ENCODE measurements at places on chromosomes 13 and 19. TPM values are rescaled to one million over a fixed set of nuclear protein-coding genes. Genes with fewer than 3 reads are reported as not detected.

MCEMP1 gene
- total RNA-seq, result not detected

C1QTNF9 gene
- total RNA-seq, result not detected

SLC25A41 gene
- total RNA-seq, result not detected

SNRNP70 gene
- 286 TPM for total RNA-seq

VRK3 gene
- total RNA-seq, result 31.0 TPM

ATP13A1 gene
- 705 TPM for total RNA-seq

PDX1 gene
- total RNA-seq, result not detected

GRCh38 chr19:53985863-53986262, 5.6 kb upstream of the CACNG6 start:
- H3K4me1 ChIP-seq, result no peaks in the 10 kb centered on the region
- DNase-seq, result no peak
- H3K36me3 ChIP-seq, result no peaks in the 10 kb centered on the region
- H3K4me3 ChIP-seq, result no peak overlapping the region
- H3K27me3 ChIP-seq, result peaks cover 18% of the 10 kb centered on the region

- H3K36me3 ChIP-seq, result no peaks in the 10 kb centered on the region
- H3K27me3 ChIP-seq, result no peaks in the 10 kb centered on the region
- H3K4me1 ChIP-seq, result no peaks in the 10 kb centered on the region
- H3K27ac ChIP-seq, result no peak overlapping the region
Measured at GRCh38 chr13:42494157-42494556, 79.8 kb upstream of the TNFSF11 start.

DNA sequence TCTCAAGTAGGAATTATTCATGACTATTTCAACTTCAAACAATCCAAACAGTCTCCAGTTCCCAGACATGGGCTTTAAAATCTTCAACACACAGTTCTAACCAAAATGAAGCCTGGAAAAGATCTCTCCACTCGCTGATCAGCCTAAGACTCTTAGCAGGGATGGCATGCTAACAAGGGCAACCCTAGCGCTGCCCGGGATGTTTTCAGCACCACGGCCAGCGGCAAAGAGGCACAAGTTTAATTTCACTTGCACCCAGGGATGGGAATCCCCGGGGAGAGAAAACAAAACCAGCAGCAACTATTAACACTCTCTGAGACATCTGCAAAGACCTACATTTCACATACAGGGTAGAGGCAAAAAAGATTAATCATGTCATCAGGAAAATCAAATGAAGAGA, 43.0 kb downstream of the CACNA1A start:
- H3K4me3 ChIP-seq, result no peak overlapping the region
- no peaks in the 10 kb centered on the region for H3K36me3 ChIP-seq
- no peak overlapping the region for H3K27ac ChIP-seq
- no peaks in the 10 kb centered on the region for H3K4me1 ChIP-seq
- peaks cover 3% of the 10 kb centered on the region for H3K27me3 ChIP-seq

GRCh38 chr19:36245210-36246005, 30.5 kb downstream of the ZNF146 start:
- H3K36me3 ChIP-seq, result no peaks in the 10 kb centered on the region
- no peak overlapping the region for H3K4me3 ChIP-seq
- no peak overlapping the region for H3K27ac ChIP-seq
- no peaks in the 10 kb centered on the region for H3K4me1 ChIP-seq
- no peak for DNase-seq

- H3K4me3 ChIP-seq, result no peak overlapping the region
- DNase-seq, result no peak
- no peak overlapping the region for H3K27ac ChIP-seq
- H3K4me1 ChIP-seq, result no peaks in the 10 kb centered on the region
Measured at GRCh38 chr19:21915411-21915810, 79.4 kb upstream of the ZNF43 start.

- no peaks in the 10 kb centered on the region for H3K27me3 ChIP-seq
- H3K36me3 ChIP-seq, result no peaks in the 10 kb centered on the region
- no peak for DNase-seq
Measured at GRCh38 chr13:32907211-32907610, 109.0 kb upstream of the KL start.

DNA sequence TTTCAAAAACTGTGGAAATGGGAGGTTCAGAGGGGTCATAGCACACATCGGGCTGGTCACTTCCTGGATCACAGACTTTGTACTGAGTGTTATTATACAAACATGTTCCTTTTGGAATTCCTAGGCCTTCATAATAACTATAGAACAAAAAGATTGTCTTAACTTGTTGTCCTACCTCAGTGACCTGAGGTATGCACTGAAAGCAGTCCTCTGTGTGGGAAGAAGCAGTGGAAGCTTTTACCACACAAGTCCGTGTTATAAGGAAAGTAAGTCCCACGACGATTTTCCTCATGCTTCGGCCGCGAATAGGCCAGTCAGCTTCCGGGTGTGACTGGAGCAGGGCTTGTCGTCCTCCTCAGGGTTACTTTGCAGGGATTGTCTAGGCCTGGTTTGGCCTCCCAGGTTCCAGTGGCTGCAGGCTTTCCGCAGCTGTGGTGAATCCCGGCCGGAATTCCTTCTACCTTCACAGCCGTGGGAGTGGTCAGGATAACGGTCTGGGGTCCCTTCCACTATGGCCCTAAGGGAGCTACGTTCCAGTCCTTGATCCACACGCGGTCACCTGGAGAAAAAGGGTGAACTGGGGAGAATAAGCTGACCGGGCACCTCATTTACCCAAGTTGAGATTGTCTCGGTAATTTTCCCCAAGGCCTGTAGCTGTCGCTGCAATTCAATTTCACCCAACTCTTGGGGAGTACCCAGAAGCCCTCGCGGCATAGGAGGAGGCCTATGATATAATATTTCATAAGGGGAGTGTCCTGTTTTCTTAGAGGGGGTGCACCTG, 16.0 kb downstream of the NAPSA start:
- no peak for DNase-seq

DNA sequence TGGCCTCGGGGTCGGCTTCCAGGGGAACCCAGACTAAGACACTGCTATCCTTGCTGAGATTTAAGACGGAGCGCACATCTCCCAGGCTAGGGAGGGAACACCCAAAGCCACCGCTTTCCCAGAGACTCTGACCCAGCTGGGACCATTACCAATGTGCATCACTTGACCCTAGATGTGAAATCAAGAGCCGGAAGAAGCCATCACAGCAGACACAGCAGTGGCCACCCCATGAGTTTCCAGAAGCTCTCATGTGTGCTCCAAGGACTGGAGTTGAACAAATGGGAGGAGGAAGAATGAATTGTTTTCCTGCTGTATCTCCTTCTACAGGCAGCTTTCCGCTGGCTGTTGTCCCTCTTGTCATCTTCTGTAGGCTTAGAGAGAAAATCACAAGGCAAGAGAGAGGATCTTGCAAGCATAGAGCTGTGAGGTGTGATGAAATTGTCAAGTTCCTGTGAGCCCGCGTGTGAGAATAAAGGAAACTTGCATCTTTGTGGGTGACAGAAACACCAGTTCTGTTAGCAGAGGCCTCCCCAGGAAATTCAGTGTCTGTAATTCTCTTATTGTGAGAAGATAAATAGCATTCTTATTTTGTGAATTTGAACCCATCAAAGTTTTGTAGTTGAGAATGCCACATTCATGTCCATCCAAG, 711.8 kb downstream of the UQCRFS1 start:
- H3K27me3 ChIP-seq, result no peaks in the 10 kb centered on the region
- no peaks in the 10 kb centered on the region for H3K36me3 ChIP-seq
- no peak overlapping the region for H3K27ac ChIP-seq
- no peaks in the 10 kb centered on the region for H3K4me1 ChIP-seq
- H3K4me3 ChIP-seq, result no peak overlapping the region

GRCh38 chr19:50835103-50835784, 1.9 kb upstream of the KLK15 start:
- H3K36me3 ChIP-seq, result no peaks in the 10 kb centered on the region
- peak overlapping the region; percentile 17 for H3K4me3 ChIP-seq
- peaks cover 2% of the 10 kb centered on the region for H3K27me3 ChIP-seq
- no peak for DNase-seq
- H3K27ac ChIP-seq, result no peak overlapping the region
- H3K4me1 ChIP-seq, result no peaks in the 10 kb centered on the region

DNA sequence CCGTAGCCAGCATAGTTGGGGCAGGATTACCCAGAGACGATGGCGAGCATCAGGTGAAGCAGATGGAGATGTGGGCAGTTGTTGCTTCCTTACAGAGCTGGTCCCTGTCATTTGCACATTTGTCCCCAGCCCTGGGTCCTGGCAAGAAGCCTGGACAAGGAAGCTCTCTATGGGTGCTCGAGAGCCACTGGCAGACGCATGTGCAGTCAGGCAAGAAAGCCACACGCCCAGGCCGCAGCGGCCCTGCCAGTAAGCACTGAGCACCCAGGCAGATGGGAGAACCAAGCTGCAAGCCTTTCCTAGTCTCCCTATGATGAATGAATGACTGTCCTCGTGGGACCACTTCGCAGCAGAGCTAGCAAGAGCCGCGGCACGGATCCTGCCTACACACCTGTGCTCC, 182.8 kb downstream of the FOXO1 start:
- DNase-seq, result no peak
- H3K4me1 ChIP-seq, result peaks cover 25% of the 10 kb centered on the region
- H3K36me3 ChIP-seq, result no peaks in the 10 kb centered on the region
- no peak overlapping the region for H3K4me3 ChIP-seq

DNA sequence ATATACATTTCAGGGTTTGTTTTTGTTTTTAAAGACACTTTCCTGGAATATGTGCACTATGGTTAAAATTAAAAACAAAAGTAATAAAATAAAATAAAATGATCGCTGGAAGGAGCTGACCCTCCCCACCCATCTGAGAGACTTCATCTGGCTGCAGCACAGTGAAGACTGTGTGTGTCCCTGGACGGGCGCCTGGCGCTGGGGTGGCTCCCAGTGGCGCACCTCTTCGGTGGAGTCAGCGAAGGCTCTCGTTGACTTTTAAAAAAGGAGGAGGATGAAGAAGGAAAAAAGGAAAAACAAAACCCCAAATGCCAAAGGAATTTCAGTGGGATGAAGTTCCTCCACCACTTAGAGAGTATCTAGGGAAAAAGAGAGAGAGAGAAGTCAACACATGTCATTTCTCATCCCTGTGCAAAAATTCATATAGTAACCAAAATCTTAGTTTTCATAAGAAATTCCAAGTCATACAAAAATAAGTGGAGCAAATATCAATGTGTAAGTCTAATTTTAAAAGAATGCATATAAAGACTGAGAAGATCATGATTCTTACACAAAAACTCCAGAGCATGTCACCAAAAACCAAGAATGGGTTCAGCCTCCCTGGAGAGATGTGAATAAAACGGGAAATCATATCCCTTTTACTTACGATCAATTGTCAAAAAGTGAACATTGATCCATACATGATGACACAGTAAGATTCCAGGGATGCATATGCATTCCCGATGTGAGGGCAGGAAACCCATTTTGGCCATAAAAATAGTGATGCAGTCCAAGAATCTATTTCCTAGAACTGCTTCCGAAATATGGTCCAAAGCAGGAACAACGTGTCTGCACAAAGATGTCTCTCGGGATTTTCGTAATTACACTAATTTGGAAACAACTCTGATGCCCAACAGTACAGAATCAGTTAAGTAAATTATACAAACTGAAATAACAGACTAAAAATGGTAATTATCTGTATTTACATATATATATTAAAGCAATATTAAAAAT, 123.8 kb downstream of the STK24 start:
- H3K4me1 ChIP-seq, result peaks cover 72% of the 10 kb centered on the region
- no peak overlapping the region for H3K27ac ChIP-seq
- H3K27me3 ChIP-seq, result no peaks in the 10 kb centered on the region
- no peaks in the 10 kb centered on the region for H3K36me3 ChIP-seq
- H3K4me3 ChIP-seq, result no peak overlapping the region
- no peak for DNase-seq

DNA sequence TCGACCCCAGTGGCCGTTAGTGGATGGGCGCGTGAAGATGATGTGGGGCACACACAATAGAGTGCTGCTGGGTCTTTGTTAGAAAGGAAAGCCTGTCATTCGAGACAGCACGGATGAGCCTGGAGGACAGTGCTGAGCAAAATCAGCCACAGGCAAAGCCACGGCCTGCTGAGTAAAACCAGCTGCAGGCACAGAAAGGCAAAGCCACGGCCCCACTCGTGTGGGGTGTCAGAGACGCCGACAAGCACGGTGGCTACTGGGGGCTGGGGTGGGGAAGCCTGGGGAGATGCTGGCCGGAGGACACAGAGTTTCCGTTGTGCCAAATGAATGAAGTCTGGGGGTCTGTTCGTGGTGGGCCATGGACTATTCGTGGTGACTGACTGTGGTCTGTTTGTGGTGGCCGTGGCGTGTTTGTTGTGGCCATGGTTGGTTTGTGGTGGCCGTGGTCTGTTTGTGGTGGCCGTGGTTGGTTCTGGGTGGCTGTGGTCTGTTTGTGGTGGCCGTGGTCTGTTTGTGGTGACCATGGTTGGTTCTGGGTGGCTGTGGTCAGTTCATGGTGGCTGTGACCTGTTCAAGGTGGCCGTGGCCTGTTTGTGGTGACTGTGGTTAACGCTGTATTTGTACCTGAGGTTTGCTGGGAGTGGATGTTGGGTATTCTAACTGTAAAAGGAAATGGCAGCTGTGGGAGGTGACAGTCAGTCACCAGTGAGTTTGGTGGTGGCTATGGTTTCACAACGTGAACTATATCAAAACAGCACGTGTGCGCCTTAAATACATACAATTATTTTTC, 36.3 kb downstream of the MCF2L start:
- H3K4me3 ChIP-seq, result no peak overlapping the region
- H3K27me3 ChIP-seq, result no peaks in the 10 kb centered on the region
- DNase-seq, result no peak
- no peaks in the 10 kb centered on the region for H3K36me3 ChIP-seq
- no peaks in the 10 kb centered on the region for H3K4me1 ChIP-seq
- no peak overlapping the region for H3K27ac ChIP-seq

DNA sequence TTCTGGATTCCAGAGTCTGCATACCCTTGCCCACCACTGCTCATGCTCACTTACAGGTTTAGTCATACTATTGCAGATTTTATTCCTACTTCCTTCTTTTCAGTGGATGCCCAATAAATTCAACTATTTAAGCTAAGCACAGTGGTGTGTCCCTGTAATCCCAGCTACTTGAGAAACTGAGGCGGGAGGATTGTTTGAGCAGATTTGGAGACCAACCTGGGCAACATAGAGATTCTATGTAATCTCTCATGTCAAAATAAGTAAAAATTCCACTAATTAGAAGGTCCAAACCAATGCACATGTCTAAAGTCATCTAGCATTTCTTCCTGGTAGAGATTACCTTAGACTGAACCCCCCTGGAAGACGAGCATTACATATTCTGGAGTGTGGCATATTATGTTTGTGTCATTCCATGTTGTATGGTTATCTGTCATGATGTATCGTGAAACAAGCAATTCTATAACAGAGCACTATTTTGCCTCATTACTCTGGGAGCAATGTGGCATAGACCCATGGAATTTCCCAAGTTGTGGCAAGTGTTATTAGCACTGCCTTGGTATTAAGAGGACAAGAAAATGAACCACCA, 8.3 kb downstream of the HMGB1 start:
- peaks cover 4% of the 10 kb centered on the region for H3K36me3 ChIP-seq
- no peaks in the 10 kb centered on the region for H3K27me3 ChIP-seq
- DNase-seq, result no peak
- H3K27ac ChIP-seq, result no peak overlapping the region
- peaks cover 12% of the 10 kb centered on the region for H3K4me1 ChIP-seq

DNA sequence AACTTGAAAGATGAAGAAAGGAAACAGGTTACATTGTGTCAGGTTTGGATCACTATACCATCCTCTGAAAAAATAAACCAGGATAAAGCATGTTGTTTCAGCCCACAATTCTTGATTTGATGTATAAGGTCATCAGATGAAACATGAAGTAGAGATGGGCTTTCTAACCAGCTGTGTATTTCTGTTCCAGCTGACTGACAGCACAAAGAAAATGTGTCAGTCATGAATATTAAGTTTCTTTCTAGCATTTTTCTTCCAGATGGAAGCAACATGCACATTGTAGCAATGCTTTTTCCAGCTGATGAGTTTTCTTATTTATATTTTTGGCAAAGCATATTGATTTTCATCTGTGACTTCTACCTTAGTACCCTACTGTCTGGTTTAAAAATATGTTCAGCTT, 199.6 kb downstream of the OXGR1 start:
- no peaks in the 10 kb centered on the region for H3K27me3 ChIP-seq
- DNase-seq, result no peak
- H3K27ac ChIP-seq, result no peak overlapping the region
- no peaks in the 10 kb centered on the region for H3K4me1 ChIP-seq
- no peaks in the 10 kb centered on the region for H3K36me3 ChIP-seq

Measured in tibial nerve (tissue), 4 donors.